ENCODE measurements at places on chromosomes 4 and X.

GRCh38 chrX:81355436-81355835 is 153.5 kb downstream of the SH3BGRL start:
- no peak for DNase-seq

- DNase-seq: no peak
These were observed 17.6 kb upstream of the CXCL5 start for GRCh38 chr4:74016068-74016467.

DNA sequence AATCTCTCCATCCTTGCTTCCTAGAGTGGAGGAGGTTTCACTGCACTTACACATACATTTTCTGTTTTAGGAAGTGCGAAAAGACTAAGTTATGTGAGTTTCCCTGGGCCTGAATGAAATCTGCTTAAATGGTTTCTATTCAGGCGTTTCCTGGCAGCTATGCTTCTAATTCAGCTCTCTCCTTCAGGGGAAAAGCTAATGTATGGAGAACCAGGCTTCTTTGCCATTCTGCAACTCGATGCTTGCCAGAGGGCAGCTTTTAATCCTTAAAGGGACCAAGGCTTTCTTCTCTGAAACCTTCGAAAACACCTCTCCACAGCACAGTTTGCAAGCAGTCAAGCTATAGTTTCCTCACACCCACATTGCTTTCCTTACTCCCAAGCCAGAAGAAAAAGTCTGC is 89.5 kb upstream of the ARX start:
- DNase-seq: no peak

DNA sequence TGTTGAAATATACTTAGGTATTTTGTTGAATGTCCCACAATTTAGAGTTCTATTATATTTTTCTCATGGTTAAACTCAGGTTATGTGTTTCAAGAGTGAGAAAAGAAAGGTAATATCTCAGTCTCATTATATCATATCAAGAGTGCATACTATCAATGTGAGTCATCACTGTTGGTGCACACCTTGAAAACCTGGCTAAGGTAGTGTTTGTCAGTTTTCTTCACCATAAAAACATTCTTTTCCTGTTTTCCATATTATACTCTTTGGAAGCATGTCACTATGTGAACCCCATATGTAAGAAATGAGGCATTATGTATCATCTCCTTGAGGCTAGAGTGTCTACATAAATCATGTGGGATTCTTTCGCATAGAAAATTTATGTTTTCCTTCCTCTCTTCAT is 307.6 kb upstream of the CTSO start:
- DNase-seq: no peak

DNA sequence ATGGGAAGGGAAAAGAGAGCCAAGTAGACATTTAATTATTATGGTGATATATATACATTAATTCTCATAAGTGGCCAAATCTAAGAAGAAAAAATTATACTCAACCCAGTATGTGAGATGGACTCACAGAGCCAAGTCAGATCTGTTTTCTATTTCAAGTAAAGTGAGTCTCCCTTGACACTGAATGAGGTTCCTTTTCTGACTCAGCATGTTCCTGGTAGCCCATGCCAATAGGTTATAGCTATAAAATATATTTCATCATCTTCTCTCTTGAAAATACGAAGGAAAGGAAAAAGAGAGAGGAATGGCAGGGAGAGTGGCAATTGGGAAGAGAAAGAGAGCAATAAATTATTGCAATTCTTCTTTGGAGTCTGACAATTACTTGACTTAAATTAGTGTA is 68.8 kb upstream of the GRIA2 start:
- no peak for DNase-seq

GRCh38 chr4:80112236-80112635 is 39.2 kb upstream of the ANTXR2 start:
- no peak for DNase-seq

- no peak for DNase-seq
These were observed 205.1 kb downstream of the AWAT2 start for GRCh38 chrX:69844636-69845035.

DNA sequence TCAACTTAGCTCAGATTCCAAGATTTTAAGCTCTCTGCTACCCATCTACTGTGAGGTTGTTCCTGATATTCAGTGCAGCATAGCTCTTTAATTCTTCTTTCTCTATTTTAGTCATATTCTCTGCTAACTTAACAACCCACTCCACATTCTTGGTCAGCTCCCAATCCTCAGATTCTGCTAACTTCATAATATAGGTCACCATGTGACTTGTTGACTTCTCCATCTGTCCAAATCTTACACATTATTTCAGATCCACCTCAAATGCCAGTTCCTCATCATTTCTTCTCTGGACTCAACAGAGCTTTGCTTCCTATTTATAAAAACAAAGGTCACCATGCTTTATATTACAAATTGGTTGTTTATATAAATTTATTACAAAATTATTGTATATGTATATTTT is 29.3 kb upstream of the RXFP1 start:
- DNase-seq: no peak

DNA sequence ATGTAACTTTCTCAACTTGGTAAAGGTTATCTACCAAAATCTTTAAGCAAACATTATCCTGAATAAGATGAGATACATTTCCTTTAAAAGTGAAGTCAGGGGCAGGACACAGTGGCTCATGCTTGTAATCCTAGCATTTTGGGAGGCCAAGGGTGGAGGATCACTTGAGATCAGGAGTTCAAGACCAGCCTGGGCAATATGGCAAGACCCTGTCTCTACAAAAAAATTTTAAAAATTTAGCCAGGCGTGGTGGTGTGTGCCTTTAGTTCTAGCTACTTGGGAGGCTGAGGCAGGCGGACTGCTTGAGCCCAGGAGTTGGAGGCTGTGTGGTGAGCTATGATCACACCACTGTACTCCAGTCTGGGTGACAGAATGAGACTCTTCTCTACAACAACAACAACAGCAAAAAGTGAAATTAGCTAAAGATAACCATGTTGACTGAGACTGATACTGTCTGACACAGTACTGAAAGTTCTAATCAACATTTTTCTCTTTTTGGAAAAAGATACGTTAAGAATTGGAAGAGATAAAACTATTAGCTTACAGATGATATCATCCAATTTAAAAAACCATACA is 4.9 kb downstream of the DCAF16 start:
- no peak for DNase-seq

- no peak for DNase-seq
These were observed 53.2 kb downstream of the ADGRA3 start for GRCh38 chr4:22462688-22463087.

DNA sequence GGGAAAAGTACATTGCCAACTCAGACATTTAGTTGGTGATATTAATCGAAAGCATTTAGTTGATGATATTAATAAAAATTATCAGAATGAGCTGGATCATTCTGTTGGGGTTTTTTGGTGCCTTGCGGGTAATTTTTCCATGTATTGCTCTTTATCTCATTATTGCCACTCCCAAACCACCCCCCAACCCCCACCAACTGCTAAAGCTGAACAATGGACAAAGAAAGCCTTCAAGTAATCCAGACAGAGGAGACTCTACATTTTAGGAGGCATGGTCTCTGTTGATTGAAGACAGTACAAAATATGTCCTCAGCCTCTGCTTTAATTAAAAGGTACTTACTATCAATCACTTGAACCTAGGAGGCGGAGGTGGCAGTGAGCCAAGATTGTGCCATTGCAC is 22.5 kb downstream of the PDK3 start:
- no peak for DNase-seq

- no peak for DNase-seq
These were observed 42.4 kb upstream of the GATB start for GRCh38 chr4:151803246-151803645.

DNA sequence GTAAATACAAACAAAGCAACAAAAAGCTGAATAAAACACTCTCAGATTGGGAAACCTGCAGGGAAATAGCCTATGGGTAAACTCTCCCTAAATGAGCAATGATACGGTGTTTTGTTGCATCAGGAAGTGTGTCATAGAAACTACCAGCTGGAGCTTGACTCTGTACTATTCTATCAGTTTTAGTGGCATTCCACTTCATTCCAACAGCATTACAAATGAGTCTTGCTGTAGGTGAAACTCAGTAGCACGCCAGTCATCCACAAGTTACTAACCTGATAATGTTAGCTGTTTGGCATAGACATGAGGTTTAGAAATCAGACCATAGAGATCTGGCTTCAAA is 24.9 kb downstream of the FGFBP1 start:
- DNase-seq: no peak

GRCh38 chr4:91116861-91117260 is 989.7 kb downstream of the CCSER1 start:
- DNase-seq: no peak

GRCh38 chr4:155757745-155758265 is 1.0 kb upstream of the GUCY1B1 start:
- DNase-seq: no peak

DNA sequence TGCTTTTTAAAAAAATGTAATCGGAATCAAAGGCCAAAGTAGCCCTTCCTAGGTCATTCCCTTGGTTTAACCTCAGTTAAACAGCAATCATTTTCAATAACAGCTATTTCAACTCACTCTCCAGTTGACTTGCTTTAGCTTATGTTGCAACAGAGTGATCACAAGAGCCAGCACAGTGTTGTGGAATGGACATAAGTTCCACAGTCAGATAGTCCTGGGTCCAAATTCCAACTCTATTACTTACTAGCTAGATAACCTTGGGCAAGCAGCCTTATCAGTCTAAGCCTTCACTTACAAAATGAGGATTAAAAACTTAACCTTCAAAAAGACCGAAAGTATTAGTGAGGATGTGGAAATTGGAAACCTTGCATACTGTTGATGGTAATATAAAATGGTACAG is 9.2 kb upstream of the GPC3 start:
- no peak for DNase-seq

GRCh38 chrX:47351706-47352105 is 18.7 kb upstream of the ZNF157 start:
- DNase-seq: no peak

GRCh38 chr4:169912996-169913395 is 113.2 kb downstream of the MFAP3L start:
- DNase-seq: no peak

- no peak for DNase-seq
These were observed 36.9 kb downstream of the GABRA4 start for GRCh38 chr4:46956451-46956850.

GRCh38 chr4:4865705-4866123 is 6.2 kb downstream of the MSX1 start:
- no peak for DNase-seq

DNA sequence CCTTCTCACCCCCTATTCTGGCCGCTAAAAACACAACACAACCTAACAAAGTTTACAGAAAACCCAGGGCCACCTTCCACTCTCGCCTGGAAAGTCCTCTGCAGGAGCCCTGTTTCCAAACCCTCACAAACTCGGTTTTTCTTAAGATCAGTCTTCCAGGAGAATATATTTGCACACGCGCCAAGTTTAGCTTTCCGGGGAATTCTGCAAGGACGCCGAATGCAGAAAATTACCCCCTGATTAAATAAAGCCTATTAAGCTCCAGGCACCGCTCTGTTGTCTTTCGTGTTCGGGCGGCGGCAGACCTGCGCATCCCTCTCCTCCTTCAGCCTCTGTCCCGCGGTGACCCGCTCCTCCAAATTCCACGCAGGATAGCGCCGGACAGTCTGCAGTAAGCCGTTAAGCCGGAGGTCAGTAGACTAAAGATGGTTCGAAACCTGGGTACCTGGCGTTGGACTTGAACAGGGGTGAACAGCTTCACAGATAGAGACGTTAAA is 5.0 kb downstream of the MSX1 start:
- DNase-seq: no peak

- DNase-seq: no peak
These were observed 38.6 kb downstream of the TRPC5 start for GRCh38 chrX:112043997-112044396.

GRCh38 chr4:180635281-180635680 is 1607.9 kb upstream of the TENM3 start:
- no peak for DNase-seq

DNA sequence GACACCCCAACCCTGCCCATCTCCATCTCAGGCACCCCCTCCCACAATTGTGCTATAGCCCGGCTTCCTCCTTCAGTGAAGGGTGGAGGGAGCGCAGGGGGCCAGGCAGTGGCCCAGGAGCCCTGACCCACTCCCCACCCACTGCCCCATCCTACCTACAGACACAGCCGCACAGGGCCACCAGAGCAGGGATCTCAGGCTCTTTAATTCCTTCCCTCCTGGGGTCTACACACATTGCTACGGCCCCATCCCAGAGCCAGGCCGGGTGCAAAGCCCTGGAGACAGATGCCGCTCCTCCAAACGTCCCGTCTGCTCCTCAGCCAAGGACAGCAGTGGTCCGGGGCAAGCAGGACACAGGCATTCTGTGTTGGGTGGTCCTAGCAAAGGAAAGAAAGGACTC is 12.8 kb upstream of the DUSP9 start:
- DNase-seq: no peak

- DNase-seq: no peak
These were observed 38.3 kb downstream of the SEC24D start for GRCh38 chr4:118797558-118798142.

GRCh38 chr4:145520172-145520571 is 38.5 kb downstream of the SMAD1 start:
- DNase-seq: no peak

DNA sequence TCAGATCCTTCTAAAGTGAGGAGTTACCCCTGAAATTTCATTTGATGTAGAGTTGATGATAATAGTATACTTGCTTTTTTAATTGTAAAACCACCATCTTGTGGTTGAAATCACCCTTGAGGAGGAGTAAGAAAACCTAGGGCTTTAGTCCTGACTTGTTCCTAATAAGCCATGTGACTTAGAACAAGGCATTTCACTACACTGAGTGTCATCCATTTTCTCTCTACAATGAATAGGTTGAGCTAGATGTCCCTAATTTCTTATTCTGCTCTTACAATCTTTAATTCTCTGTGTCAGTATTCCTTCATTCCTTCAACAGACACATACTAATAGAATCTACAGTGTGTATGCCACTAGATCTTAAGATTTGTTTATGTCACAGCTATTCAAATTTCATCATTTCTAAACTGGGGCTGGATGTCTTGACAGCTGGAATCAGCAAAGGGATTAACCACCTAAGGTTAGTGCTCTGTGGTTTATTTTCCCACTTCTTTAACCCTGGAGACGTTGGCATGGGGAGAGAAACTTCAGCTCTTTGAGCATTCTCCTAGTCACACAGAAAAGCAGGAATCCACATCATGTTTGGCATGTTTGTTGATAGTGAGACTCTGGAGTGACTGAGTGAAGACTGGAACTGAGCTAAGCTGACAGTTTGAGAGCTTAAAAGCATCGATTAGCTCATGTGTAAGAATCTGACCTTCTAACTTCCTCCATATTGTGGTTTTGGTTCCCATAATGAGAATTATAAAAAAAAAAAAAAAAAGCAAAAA is 246.3 kb downstream of the NDST4 start:
- DNase-seq: no peak

DNA sequence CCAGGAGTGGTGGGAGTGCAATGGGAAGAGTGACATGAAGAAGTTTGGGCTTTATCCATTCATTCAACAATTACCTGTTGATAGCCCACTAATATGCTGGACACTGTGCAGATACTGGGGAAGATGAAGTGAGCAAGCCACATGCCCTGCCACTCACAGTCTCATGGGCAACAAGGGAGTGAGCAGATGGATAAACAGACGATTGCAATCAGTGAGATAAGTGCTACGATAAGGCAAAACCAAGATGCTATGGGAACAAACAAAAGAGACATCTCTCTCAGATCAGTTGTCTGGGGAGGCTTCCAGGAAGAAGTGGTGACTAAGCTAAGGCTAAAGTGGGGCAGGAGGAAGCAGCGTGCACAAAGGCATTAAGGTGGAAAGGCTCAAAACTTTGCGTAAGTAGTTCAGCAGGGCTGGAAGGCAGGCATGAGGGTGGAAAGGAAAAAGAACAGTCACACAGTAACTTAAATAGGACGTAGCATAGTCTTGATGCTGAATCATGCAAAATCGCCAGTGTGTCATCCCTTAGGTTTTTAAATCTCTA is 31.7 kb downstream of the GAB3 start:
- no peak for DNase-seq

Measured in NCI-H510A (cell line).